ENCODE measurements at places on chromosomes 4 and X.

DNA sequence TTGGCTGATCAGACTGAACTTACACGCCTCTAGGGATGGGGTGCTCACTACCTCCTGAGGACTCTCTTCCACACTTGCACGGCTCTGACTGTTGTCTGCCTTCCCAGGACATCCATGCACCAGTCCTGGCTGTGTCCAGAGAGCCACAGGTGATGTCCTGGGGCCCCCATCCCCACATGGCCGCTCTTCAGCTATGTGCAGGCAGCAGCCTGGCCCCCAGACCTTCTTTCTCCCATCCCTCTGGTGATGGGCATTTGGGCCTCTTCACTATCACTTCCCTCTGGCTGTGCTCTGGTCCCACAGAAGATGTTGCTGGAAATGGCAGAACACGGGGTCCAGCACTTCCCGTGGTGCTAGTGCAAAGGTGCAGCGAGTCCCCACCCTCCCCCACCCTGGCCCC, 40.9 kb upstream of the HMX1 start:
- DNase-seq = no peak

DNA sequence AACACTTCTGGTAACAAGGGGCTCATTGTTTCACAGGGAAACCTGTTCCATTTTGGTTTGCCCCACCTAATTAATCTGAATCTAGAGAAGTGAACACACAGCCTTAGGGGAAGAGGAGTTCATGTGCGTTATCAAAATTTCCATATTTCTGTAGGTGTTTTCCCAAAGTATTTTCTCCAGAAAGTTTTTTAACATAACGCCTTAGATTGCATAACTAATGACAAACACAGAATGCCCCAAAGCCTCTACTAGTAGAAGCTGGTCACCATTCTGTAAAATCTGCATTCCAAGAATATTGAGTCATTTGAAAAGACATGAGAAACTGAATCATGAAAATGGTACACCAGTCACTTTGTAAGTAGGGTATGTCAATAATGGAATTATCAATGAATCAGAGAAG, 41.1 kb downstream of the IL13RA2 start:
- DNase-seq = no peak

DNA sequence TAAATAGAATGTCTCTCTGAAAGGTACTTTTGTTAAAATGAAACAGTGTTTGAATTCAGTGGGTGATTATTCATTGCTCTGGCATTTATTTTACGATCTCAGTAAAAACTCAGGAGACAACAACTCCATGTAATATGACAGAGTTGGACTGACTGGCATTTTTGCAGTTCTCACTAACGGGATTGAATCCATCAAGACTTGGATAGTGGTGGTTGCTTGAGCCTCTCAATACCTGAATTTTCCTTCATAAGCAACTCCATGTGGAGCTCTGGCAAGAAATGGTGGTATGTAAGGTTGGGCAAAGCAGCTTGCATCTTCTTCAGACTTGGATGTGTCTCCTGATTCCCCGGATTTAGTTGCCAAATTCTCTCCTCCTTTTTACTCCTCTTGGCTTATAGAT, 72.7 kb downstream of the FRMPD4 start:
- DNase-seq = no peak

- DNase-seq = no peak
Measured at GRCh38 chr4:20178902-20179576, 72.7 kb upstream of the SLIT2 start.

- no peak for DNase-seq
Measured at GRCh38 chr4:172369471-172369959, 556.3 kb downstream of the GALNTL6 start.
